ENCODE measurements at places on chromosomes 4 and X. TPM values are rescaled to one million over a fixed set of nuclear protein-coding genes. Genes with fewer than 3 reads are reported as not detected.

The CYBB gene
- 0.11 TPM for total RNA-seq

The TMPRSS11D gene
- total RNA-seq: not detected

- H3K4me3 ChIP-seq: no peak overlapping the region
- H3K27me3 ChIP-seq: no peaks in the 10 kb centered on the region
- DNase-seq: no peak
- H3K27ac ChIP-seq: no peak overlapping the region
- no peaks in the 10 kb centered on the region for H3K36me3 ChIP-seq
Measured at GRCh38 chr4:188492886-188493285, 353.6 kb downstream of the TRIML1 start.

DNA sequence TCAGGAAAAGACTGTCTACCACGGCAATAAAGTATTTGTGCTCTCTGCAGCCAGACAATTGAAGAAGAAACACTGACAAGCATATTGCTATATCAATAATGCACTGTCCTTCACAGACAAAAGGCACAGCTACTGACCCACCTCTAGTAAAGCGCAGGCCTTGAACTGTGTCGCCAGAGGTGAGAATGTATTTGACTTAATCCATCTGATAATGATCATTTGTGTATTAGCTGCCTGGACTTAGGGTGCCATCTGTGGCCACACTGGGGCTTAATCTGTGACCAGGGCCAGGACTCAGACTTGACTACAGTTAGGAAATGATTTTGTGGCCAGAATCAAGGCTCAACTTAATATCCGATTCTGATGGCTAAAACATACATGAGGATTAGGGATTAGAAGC, 260.4 kb downstream of the SMARCA1 start:
- no peaks in the 10 kb centered on the region for H3K27me3 ChIP-seq
- H3K4me1 ChIP-seq: no peaks in the 10 kb centered on the region
- no peak overlapping the region for H3K4me3 ChIP-seq

The ENAM gene
- not detected for total RNA-seq

DNA sequence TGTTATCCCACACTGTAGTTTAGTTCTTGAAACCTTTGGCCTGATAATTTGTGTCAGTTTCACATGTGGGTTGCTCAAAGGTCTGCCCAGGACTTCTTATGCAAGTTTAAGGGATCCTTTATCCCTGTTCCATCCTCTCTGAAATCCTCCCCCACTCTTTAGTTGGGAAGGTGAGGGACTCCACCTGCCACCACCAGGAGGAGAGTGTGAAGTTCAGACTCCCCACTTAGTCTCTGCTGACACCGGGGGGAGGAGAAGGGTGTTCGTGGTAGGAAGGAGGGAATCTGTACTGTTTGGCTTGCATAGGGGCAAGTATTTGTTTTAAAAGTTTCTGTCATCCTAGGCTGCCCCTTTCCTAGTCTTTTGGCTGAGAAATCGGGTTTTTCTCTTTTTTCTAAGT, 211.8 kb downstream of the PPP4R3C start:
- H3K36me3 ChIP-seq: no peaks in the 10 kb centered on the region
- no peak for DNase-seq
- H3K27me3 ChIP-seq: no peaks in the 10 kb centered on the region

The CXCL3 gene
- total RNA-seq: 3.5 TPM
